LHCN-M2 (cell line): ENCODE measurements at places on chromosomes 11 and 22. TPM values are rescaled to one million over a fixed set of nuclear protein-coding genes. Genes with fewer than 3 reads are reported as not detected.

RIC3 gene
- not detected in 2 replicates for total RNA-seq

NCAM1 gene
- total RNA-seq: 28.1 and 38.7 TPM in 2 replicates

GPR83 gene
- not detected in 2 replicates for total RNA-seq

GAL3ST1 gene
- not detected in 2 replicates for total RNA-seq

PPME1 gene
- total RNA-seq: 60.3 and 73.5 TPM in 2 replicates

VPS26B gene
- total RNA-seq: 35.8 and 39.6 TPM in 2 replicates

CSNK2A3 gene
- total RNA-seq: 1.5 and 2.0 TPM in 2 replicates

HSCB gene
- total RNA-seq: 23.9 and 26.2 TPM in 2 replicates

CRYAB gene
- total RNA-seq: 69.9 and 70.6 TPM in 2 replicates

PARVG gene
- total RNA-seq: not detected in 2 replicates

GRAP2 gene
- total RNA-seq: not detected in 2 replicates

SPTY2D1 gene
- 19.7 and 27.8 TPM in 2 replicates for total RNA-seq

TYR gene
- not detected in 2 replicates for total RNA-seq

ST14 gene
- total RNA-seq: 0.06 TPM in 1 of 2 replicates, not detected in the other

TTC38 gene
- total RNA-seq: 38.0 and 38.6 TPM in 2 replicates

VSIG2 gene
- not detected in 2 replicates for total RNA-seq

CHRM4 gene
- total RNA-seq: 0.19 and 0.29 TPM in 2 replicates

SERHL2 gene
- total RNA-seq: 1.5 and 2.1 TPM in 2 replicates

OR4C46 gene
- total RNA-seq: not detected in 2 replicates

SSTR3 gene
- not detected in 2 replicates for total RNA-seq

MUC6 gene
- total RNA-seq: not detected in 2 replicates

APOL4 gene
- 0.17 TPM in 1 of 2 replicates, not detected in the other for total RNA-seq

CNGA4 gene
- total RNA-seq: not detected in 2 replicates

SCO2 gene
- total RNA-seq: 7.4 and 7.7 TPM in 2 replicates

POLA2 gene
- 30.0 and 33.4 TPM in 2 replicates for total RNA-seq

VSTM5 gene
- total RNA-seq: not detected in 2 replicates

UPK3A gene
- not detected in 2 replicates for total RNA-seq
